ENCODE measurements at places on chromosomes 1 and 21. TPM values are rescaled to one million over a fixed set of nuclear protein-coding genes. Genes with fewer than 3 reads are reported as not detected.

The OR6K6 gene
- total RNA-seq, result not detected

The FAM3B gene
- 10.5 TPM for total RNA-seq

The FCRL6 gene
- total RNA-seq, result 0.80 TPM

The CRYBG2 gene
- 0.66 TPM for total RNA-seq

The GORAB gene
- 14.1 TPM for total RNA-seq

The LAMC2 gene
- 20.3 TPM for total RNA-seq

The MAP10 gene
- 3.4 TPM for total RNA-seq

The FCGR1A gene
- total RNA-seq, result 8.5 TPM

The CLCC1 gene
- total RNA-seq, result 29.5 TPM

The TTC22 gene
- 0.32 TPM for total RNA-seq

The LMX1A gene
- total RNA-seq, result not detected

The ALPL gene
- 98.0 TPM for total RNA-seq

The PLA2G2E gene
- total RNA-seq, result not detected

The HRNR gene
- total RNA-seq, result not detected

The RCSD1 gene
- 29.0 TPM for total RNA-seq

Measured in breast epithelium (tissue), 4 donors.